Hypothalamus (tissue), 51 donors: ENCODE measurements at places on chromosomes 3 and 15.
A peak's percentile ranks its signal among the peaks of the same experiment; 100 is the strongest.

GRCh38 chr3:161691677-161692076 is 195.1 kb downstream of the OTOL1 start:
- DNase-seq: no peak

- DNase-seq: peak; percentile 25
Measured at GRCh38 chr15:33154351-33155166, 40.0 kb downstream of the FMN1 start.

GRCh38 chr3:57752307-57752706 is 3.8 kb upstream of the SLMAP start:
- DNase-seq: no peak

- no peak for DNase-seq
Measured at GRCh38 chr3:42753757-42754156, 19.3 kb downstream of the CCDC13 start.

- DNase-seq: no peak
Measured at GRCh38 chr15:67089217-67090193, 24.1 kb downstream of the SMAD3 start.

DNA sequence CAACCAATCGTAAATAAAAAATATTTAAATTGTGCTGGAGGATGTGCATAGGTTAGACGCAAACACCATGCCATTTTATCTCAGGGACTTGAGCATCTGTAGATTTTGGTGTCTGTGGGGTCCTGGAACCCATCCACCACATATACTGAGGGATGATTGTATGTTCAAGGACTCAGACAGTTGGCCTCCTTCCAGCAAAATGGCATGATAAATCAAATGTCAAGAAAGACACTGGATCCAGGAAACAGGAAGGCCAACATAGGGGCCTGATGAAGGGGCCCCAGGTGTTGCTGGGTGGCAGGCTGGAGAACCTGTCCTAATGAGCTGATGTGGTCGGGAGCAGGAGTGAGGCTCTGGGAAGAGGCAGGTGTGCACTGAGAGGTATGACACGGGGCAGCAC is 289.5 kb downstream of the GABRG3 start:
- no peak for DNase-seq

DNA sequence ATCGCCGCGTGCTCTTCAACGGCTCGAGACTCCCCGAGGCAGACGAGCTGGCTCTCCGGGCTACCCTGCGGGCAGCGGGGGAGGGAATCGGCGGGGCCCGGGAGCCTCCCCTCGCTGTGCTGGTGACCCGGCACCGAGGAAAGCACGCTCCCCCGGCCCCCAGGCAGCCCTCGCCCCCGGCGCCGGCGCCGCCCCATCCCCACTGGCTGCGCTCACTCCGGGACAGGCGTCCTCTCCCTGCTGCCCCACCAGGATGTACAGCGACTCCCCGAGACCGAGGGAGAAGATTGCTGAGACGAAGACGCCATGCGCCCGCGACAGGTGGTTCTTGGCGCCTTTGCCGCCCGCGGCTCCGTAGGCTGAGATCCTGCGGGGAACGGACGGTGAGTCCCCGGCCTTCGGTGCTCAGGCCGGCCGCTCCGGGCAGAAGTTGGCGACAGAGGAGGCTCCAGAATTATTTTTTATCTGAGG is 1.7 kb downstream of the LTK start:
- DNase-seq: no peak

GRCh38 chr3:188390775-188391443 is 237.0 kb downstream of the LPP start:
- no peak for DNase-seq

DNA sequence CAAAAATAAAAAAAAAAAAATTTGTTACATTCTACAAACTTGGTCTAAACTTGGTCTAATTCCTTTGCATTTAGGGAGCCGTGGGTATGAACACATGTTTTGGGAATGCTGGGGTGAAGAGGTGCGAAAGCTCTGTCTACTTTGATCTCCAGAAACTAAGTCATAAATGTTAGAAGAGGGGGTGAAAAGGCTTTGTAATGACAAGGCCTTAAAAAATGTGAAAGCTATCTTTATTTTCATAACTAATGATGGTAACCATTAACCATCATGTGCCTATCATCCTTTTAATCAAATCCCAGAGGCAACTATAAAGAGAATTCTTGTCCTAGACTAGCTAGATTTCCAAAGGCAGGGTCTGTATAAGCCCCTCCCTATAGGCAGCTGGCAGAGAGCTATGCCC is 60.9 kb downstream of the PRICKLE2 start:
- no peak for DNase-seq

- no peak for DNase-seq
Measured at GRCh38 chr3:160801386-160802118, 45.5 kb downstream of the PPM1L start.

DNA sequence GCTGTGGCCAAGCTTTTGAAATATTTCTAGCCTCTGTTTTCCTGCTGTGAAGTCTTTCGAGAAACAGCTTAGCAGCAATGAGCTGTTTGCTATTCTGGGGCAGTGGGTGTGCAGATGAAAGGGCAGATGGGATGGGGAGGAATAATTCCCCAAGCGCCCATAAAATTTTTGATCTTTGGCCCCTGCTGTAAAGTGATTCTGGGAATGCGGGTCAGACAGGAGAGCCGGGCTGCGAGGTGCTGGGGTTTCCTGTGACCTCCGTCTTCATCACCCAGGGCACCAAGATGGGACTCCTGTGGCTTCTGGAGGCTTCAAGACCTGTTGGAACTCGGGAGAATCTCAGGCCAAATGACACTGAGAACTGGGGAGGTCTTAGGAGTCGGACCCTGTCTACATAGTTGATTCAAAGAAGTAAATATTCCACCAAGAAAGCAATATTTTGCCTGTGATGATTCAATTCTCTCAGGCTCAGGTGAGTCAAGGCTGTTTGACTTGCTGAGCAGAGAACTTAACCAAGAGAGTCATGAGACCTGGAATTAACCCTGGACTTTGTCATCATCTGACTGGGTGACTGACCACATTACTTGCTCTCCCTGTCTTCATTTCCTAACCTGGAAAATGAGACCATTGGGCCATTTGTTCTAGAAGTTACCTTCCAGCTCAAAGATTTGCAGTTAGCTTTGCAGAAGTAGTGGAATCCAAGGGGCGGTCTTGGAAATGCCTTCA is 86.4 kb downstream of the POLR2M start:
- no peak for DNase-seq

DNA sequence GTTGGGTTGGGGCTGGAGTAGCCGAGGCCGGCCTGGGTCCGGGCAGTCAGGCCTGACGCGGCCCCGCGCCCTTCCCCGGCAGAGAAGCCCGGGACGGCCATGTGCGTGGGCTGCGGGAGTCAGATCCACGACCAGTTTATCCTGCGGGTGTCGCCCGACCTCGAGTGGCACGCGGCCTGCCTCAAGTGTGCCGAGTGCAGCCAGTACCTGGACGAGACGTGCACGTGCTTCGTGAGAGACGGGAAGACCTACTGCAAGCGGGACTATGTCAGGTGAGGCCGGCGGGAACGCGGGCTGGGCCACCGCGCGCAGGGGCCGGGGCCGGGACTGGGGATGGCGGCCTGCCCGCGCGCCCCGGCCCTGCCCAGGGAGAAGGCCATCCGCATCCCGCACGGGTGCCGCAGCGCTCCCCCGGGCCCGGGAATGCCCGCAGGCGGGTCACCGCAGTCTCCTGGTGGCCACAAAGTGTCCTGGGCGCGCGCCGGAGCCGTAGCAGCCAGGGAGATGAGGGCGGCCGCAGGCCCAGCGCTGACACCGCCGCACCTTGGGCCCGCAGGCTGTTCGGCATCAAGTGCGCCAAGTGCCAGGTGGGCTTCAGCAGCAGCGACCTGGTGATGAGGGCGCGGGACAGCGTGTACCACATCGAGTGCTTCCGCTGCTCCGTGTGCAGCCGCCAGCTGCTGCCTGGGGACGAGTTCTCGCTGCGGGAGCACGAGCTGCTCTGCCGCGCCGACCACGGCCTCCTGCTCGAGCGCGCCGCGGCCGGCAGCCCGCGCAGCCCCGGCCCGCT is 1.3 kb downstream of the ISL2 start:
- DNase-seq: no peak

- DNase-seq: no peak
Measured at GRCh38 chr15:41836713-41837454, 1.8 kb upstream of the PLA2G4B start.

DNA sequence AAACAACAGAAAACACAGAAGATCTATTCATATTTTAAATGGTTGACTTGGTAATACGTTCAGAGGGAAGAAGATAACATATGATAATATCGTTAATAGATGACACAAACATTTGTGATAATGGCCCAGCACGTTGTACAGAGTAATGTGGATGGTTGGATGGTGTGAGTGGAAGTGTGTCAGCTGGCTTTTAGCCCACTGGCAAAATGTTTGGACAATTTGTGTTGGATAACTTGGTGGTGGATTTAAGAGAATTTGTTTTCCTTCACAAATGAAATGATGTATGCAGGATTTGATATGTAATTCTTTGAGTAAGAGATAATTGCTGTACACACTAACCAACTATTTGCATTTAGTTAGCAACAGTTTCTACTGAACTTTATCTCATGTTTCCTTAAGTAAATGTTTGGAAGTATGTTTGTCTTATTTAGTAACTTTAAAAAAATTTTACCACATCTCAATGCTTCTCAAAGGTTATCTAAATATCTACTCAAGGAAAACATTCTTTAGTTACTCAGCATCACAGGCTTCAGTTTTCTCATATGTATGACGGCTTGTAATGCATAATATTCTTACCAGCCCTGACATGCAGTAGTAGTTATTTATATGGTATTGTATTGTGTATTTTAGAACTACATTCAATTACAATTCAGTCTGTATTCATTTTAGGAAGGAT is 328.5 kb upstream of the GOLIM4 start:
- DNase-seq: no peak

GRCh38 chr15:55224892-55225291 is 28.2 kb upstream of the RSL24D1 start:
- DNase-seq: no peak

- no peak for DNase-seq
Measured at GRCh38 chr15:68278595-68279405, 1.3 kb downstream of the FEM1B start.

- no peak for DNase-seq
Measured at GRCh38 chr3:141011232-141011996, 39.7 kb upstream of the SPSB4 start.

- no peak for DNase-seq
Measured at GRCh38 chr15:74294010-74294409, 57.9 kb downstream of the CCDC33 start.

- DNase-seq: no peak
Measured at GRCh38 chr3:72891053-72891855, 3.4 kb downstream of the GXYLT2 start.

GRCh38 chr3:67578416-67578815 is 76.0 kb downstream of the SUCLG2 start:
- DNase-seq: no peak

DNA sequence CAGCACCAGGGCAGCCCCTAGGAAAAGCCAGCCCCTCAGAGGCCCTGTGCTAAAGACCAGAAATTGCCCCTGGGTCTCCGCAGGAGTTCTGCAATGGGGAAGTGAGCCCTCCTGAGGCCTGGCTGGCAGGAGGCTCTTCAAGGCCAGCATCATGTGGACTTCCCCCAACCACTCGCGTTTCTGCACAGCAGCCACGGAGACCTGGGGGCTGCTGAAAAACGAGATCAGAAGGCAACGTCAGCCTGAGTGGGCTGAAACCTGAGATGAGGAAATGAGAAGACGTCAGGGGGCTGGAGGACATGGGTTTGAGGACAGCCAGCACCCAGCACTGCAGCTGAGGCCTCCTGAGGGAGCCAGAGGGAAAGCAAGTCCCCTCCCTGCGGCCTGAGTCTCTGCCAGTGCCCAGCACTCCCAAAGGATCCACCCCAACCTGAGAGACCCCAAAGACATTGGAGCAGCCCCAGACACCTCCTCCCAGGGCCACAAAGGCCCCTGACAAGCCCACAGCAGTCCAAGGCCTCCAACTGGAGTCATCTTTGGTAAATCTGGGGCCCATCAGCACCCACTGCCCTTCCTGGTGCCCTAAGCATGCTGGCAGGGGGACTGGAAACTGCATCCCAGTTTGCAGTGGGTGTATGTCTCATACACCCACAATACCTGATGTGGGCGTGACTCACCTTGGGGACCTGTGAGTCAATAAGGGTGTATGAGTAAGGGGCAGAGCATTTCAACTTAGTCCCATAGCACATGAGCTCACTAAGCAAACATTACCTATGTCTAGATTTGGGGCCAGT is 29.2 kb upstream of the CYP11A1 start:
- no peak for DNase-seq

DNA sequence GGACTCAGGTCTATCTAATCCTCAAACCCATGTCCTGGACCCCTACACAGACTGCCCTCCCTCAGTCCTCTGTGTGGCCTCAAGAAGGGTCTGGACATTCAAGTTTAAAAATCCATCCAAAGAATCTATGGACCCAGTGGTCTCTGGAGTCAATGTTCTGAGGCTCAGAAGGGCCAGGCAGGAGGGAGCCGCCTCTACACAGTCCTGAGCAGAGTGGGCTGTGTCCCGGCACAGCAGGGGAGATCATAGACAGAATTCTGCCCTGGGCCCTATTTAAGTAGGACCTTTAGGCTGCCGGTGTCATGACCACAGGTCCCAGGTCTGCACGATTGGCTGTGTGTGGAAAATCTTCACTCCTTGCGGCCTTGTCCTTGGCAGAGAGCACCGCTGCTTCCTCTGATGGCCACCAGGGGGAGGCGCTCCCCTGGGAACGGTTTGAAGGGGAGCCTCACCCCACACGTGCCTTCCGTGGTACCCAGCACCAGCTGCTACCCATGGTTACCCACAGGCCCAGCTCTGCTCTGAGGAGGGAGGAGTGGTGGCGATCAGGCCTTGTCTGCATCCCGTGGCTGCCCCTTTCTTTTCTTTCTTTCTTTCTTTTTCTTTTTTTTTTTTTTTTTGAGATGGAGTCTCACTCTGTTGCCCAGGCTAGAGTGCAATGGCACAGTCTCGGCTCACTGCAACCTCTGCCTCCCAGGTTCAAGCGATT is 37.9 kb downstream of the CHRD start:
- peak; percentile 15 for DNase-seq

GRCh38 chr15:89127054-89127702 is 38.9 kb downstream of the ABHD2 start:
- no peak for DNase-seq

- no peak for DNase-seq
Measured at GRCh38 chr3:70393881-70394612, 81.6 kb upstream of the MDFIC2 start.

DNA sequence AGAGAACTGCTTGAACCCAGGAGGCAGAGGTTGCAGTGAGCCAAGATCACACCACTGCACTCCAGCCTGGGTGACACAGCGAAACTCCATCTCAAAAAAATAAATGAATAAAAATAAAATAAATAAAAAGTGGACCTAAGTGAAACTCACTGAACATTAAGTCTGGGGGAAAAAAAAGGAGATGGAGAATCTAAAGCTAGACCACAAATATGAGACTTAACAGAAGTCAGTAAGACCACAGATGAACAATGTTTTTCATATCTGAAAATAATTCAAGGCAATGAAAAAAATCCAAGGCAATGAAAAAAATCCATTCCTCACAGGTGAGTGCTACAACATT is 18.6 kb downstream of the ANXA2 start:
- DNase-seq: no peak

DNA sequence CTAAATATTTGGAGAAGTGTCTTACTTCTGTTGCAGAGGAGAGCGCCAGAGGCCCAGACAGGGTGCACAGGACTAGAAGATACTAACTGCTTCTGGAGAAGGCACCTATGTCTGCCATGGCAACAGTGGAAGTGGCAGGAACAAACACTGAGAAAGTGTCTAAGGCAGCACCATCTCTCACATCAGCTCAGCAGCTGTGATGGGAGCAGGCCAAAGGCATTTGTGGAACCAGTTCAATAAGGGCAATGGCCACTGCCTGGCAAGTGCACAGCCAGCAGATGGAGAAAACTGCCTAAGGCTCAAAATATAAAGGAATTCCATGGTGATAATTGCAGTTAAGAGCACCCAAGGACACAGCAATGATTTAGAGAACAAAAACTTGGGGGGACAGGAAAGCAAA is 563.0 kb upstream of the CCDC54 start:
- no peak for DNase-seq

GRCh38 chr15:69735121-69735520 is 282.5 kb downstream of the RPLP1 start:
- no peak for DNase-seq
